Breast epithelium (tissue), 4 donors: ENCODE measurements at places on chromosomes 2 and 18.

- H3K4me1 ChIP-seq = no peaks in the 10 kb centered on the region
- no peaks in the 10 kb centered on the region for H3K36me3 ChIP-seq
- no peak overlapping the region for H3K4me3 ChIP-seq
- no peak overlapping the region for H3K27ac ChIP-seq
- DNase-seq = no peak
Observed at GRCh38 chr2:105674401-105674800, 70.3 kb upstream of the NCK2 start.

DNA sequence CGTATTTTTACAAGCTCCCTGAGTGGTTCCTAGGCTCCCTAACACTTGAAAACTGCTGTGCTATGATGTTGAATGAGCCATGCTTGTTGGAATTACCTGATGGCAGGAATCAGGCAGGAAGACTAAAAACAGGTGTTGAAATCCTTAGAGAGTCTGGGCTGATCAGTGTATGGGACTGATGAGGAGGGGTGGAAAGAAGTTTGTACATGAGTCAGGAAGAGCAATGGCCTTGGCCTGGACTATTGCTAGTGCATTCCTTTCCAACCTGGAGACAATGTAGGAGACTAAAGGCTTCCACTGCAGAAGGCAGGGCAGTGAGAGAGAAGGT lies 25.0 kb upstream of the TMBIM1 start:
- no peak overlapping the region for H3K4me3 ChIP-seq
- no peaks in the 10 kb centered on the region for H3K36me3 ChIP-seq
- H3K4me1 ChIP-seq = no peaks in the 10 kb centered on the region
- DNase-seq = no peak

GRCh38 chr2:220533485-220533884 lies 906.1 kb downstream of the SLC4A3 start:
- no peaks in the 10 kb centered on the region for H3K36me3 ChIP-seq
- no peak for DNase-seq
- no peaks in the 10 kb centered on the region for H3K4me1 ChIP-seq
- no peaks in the 10 kb centered on the region for H3K27me3 ChIP-seq
- H3K27ac ChIP-seq = no peak overlapping the region

- H3K27ac ChIP-seq = no peak overlapping the region
- H3K4me3 ChIP-seq = no peak overlapping the region
- DNase-seq = no peak
- H3K36me3 ChIP-seq = no peaks in the 10 kb centered on the region
- H3K4me1 ChIP-seq = no peaks in the 10 kb centered on the region
Observed at GRCh38 chr2:69026026-69026425, 13.0 kb downstream of the ANTXR1 start.

- H3K4me3 ChIP-seq = no peak overlapping the region
- no peak for DNase-seq
- no peaks in the 10 kb centered on the region for H3K36me3 ChIP-seq
- H3K27me3 ChIP-seq = no peaks in the 10 kb centered on the region
Observed at GRCh38 chr18:63143330-63143771, 176.2 kb downstream of the BCL2 start.

DNA sequence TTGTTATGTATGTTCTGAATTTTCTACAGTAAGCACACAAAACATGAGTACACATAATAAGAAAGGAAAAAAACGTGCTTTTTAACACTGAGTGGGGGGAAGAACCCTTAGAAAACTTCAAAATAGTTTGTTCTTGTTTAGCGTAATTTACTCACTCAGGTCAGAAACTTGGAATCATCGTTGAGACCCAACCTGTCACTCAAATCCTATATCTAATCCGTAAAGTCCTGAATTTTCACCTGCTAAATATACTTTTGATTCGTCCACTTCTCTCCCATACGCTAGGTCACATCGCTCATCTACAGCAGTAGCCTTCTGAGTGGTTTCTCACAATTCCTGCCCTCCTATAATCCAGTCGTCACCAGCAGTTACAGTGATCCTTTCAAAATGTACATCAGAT lies 767 bp downstream of the TPRKB start:
- H3K27ac ChIP-seq = peak overlapping the region; percentile 65
- no peaks in the 10 kb centered on the region for H3K27me3 ChIP-seq
- peak overlapping the region; percentile 78 for H3K4me3 ChIP-seq
- no peak for DNase-seq
- peaks cover 9% of the 10 kb centered on the region for H3K4me1 ChIP-seq

GRCh38 chr18:11383381-11383780 lies 226.0 kb upstream of the SLC35G4 start:
- DNase-seq = no peak
- H3K36me3 ChIP-seq = no peaks in the 10 kb centered on the region
- H3K27ac ChIP-seq = no peak overlapping the region
- H3K27me3 ChIP-seq = no peaks in the 10 kb centered on the region
- no peaks in the 10 kb centered on the region for H3K4me1 ChIP-seq

GRCh38 chr2:100260712-100261620 lies 61.3 kb downstream of the LONRF2 start:
- H3K4me3 ChIP-seq = no peak overlapping the region
- H3K4me1 ChIP-seq = no peaks in the 10 kb centered on the region
- no peak overlapping the region for H3K27ac ChIP-seq
- DNase-seq = peak; percentile 70
- no peaks in the 10 kb centered on the region for H3K36me3 ChIP-seq
- no peaks in the 10 kb centered on the region for H3K27me3 ChIP-seq

- H3K27me3 ChIP-seq = no peaks in the 10 kb centered on the region
- DNase-seq = no peak
- no peak overlapping the region for H3K4me3 ChIP-seq
- H3K27ac ChIP-seq = peak overlapping the region; percentile 3
- H3K36me3 ChIP-seq = no peaks in the 10 kb centered on the region
Observed at GRCh38 chr18:61738488-61738887, 154.3 kb downstream of the RNF152 start.

GRCh38 chr2:25043241-25043867 lies 1.5 kb downstream of the EFR3B start:
- H3K27me3 ChIP-seq = no peaks in the 10 kb centered on the region
- H3K4me3 ChIP-seq = no peak overlapping the region
- DNase-seq = no peak
- no peaks in the 10 kb centered on the region for H3K4me1 ChIP-seq

GRCh38 chr2:9914384-9915065 lies 37.0 kb upstream of the GRHL1 start:
- H3K27me3 ChIP-seq = no peaks in the 10 kb centered on the region
- DNase-seq = no peak
- no peak overlapping the region for H3K4me3 ChIP-seq
- H3K36me3 ChIP-seq = no peaks in the 10 kb centered on the region

- H3K4me3 ChIP-seq = no peak overlapping the region
- peak overlapping the region; percentile 65 for H3K27ac ChIP-seq
- no peaks in the 10 kb centered on the region for H3K27me3 ChIP-seq
- no peak for DNase-seq
Observed at GRCh38 chr2:38740851-38741731, 10.1 kb downstream of the SRSF7 start.

DNA sequence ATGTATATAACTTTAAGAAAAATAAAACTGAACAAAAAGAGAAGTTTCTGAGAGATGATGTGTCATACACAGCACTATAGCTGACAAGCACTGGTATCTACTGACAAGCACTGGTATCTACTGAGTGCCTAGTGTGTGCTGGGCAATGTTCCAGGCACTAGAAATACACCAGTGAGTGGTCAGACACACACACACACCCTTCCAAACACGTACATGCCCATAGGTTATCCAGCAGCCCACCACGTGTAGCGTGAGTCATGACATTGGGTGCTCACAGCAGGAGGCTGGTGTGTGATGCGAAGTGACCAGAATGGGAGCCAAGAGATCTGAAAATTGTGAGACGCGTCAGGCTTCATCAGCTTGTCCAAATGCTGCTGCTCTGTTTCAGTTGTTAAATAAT lies 12.2 kb upstream of the GNAL start:
- DNase-seq = no peak
- H3K36me3 ChIP-seq = no peaks in the 10 kb centered on the region
- H3K4me1 ChIP-seq = no peaks in the 10 kb centered on the region
- no peak overlapping the region for H3K4me3 ChIP-seq
- H3K27ac ChIP-seq = no peak overlapping the region

- no peak overlapping the region for H3K4me3 ChIP-seq
- no peaks in the 10 kb centered on the region for H3K36me3 ChIP-seq
- DNase-seq = no peak
- no peak overlapping the region for H3K27ac ChIP-seq
- H3K27me3 ChIP-seq = no peaks in the 10 kb centered on the region
Observed at GRCh38 chr18:2515171-2515787, 56.0 kb downstream of the METTL4 start.

DNA sequence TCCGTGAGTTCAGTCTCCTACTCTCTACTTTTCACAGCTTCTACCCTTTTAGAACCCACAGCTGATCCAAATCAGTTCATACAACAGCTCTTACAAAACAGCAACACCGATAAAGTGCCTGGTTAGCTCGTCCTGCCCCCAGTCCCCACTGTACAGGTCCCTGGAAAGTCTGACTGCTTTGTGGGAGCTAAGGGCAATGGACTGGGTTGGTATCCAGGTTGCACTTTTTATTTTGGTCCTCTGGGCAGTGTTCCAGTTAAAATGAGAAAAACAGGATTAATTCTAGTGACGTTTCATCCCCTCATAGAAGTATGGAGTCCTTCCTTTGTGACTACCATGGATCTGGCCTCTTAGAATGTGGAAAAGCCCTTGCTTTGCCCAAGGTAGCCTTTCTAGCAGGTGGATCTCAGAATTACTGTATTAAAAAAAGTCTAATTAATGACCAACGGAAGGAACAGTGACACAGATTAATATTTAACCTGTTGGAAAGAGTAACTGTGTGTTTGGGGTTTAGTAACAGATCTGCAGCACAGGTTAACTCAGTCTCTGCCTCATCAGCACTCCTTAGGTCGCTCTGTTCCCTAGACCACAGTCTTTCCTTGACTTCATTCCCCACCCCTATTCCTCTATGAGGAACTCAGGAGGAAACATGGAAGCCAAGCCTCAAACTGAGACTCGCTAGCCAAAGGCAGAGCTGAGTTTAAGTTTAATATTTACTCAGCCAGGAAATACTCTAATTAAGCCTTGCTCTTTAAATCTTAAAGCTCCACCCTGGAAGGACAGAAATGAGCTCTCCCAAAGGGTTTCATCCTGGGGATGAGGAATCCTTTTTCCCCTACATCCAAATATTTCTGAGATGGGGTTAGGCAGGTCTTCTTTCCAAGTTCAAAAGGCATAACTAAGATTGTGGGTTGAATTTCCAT lies 52.8 kb upstream of the ITGA6 start:
- no peak for DNase-seq
- no peaks in the 10 kb centered on the region for H3K27me3 ChIP-seq
- no peak overlapping the region for H3K27ac ChIP-seq
- H3K4me1 ChIP-seq = no peaks in the 10 kb centered on the region
- H3K36me3 ChIP-seq = no peaks in the 10 kb centered on the region

DNA sequence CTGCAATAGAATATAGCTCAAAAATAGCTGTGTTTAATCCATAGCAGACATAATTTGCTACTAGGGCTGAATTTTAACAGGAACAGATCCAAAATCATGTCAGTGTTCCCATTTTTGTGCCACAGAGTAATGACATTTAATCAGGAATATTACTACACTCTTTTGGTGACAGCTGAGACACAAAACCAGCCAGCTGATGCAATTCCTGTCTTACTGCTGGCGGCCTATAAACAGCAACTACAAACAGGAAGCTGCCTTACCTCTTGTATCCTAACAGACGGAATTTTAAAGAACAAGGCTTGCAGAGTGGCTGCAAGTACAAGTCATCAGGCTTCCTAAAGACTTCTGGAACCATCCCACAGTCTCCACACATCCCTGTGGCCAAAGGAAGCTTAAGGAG lies 218.1 kb downstream of the ZNF521 start:
- no peak for DNase-seq

DNA sequence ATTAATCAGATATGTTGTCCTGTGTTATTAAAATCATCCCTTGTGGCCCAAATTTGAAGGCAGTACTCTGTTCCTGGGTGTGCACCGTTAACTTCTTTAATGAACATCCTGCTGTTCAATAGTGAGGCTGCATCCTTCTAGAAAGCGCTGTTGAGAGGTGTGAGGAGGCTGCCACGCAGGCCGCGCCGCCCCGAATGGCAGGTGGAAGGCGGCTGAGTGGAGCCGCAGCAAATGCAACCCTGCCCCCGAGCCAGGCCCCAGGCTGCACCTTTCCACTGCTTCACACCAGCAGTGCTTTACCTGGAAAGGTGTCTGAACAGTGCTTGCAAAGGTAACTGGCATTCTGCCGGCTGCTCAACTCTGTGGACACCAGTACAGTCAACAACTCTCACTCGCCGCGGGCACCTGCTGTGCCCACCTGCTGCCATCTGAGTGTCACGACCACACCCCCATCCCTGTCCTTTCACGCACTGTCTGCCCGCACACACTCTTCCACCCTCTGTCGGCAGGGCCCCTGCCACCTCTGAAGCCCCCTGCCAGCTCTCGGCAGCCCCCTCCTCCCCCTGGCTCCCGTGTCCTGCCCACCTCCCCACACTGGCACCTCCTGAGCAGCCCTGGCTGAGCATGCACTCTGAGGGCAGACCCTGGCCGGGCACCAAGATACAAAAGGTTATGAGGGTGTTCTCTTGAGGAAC lies 70.9 kb downstream of the ODC1 start:
- no peak overlapping the region for H3K4me3 ChIP-seq
- H3K27ac ChIP-seq = no peak overlapping the region
- DNase-seq = no peak
- H3K36me3 ChIP-seq = no peaks in the 10 kb centered on the region
- no peaks in the 10 kb centered on the region for H3K27me3 ChIP-seq
- no peaks in the 10 kb centered on the region for H3K4me1 ChIP-seq

- peak; percentile 62 for DNase-seq
- no peaks in the 10 kb centered on the region for H3K36me3 ChIP-seq
- H3K4me1 ChIP-seq = no peaks in the 10 kb centered on the region
- H3K27ac ChIP-seq = peak overlapping the region; percentile 78
Observed at GRCh38 chr18:59005262-59005661, 134.4 kb upstream of the SEC11C start.

GRCh38 chr2:104430359-104430740 lies 423.6 kb upstream of the POU3F3 start:
- H3K27ac ChIP-seq = no peak overlapping the region
- H3K36me3 ChIP-seq = no peaks in the 10 kb centered on the region
- no peak overlapping the region for H3K4me3 ChIP-seq
- H3K27me3 ChIP-seq = no peaks in the 10 kb centered on the region

- no peak overlapping the region for H3K27ac ChIP-seq
- no peaks in the 10 kb centered on the region for H3K36me3 ChIP-seq
- no peak for DNase-seq
Observed at GRCh38 chr18:27114842-27115241, 70.3 kb downstream of the CHST9 start.

DNA sequence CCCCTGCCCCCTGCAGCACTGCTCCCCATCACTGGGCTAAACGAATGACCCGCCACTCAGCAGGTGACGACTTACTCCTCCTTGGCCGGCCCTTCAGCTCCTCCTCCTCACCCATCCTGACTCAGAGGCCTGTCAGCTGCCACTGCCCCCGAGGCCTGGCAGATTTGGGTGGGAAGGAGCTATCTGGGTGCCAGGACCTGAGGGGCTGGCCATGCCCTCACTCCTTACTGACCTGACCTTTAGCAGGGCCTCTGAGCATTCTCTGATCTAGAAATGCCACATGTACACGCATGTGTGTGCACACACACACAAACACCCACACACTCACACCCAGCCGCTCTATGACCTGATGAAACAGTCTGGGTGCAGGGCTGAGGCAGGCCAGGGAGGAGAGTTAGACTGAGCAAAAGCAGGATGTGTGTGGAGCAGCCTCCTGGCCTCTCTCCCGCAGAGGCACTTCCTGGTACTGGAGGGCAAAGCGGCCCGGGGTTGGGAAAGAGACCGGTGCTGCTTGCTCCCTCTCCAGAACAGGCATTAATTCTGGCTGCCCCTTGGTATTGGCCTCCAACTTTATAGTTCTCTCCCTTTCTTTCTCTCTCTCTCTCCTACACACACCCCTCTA lies 68.0 kb downstream of the ZFP36L2 start:
- peak overlapping the region; percentile 93 for H3K27ac ChIP-seq
- H3K27me3 ChIP-seq = no peaks in the 10 kb centered on the region
- peak overlapping the region; percentile 47 for H3K4me3 ChIP-seq
- H3K36me3 ChIP-seq = no peaks in the 10 kb centered on the region
- H3K4me1 ChIP-seq = peaks cover 28% of the 10 kb centered on the region
